ENCODE measurements at places on chromosomes 7 and 10.

DNA sequence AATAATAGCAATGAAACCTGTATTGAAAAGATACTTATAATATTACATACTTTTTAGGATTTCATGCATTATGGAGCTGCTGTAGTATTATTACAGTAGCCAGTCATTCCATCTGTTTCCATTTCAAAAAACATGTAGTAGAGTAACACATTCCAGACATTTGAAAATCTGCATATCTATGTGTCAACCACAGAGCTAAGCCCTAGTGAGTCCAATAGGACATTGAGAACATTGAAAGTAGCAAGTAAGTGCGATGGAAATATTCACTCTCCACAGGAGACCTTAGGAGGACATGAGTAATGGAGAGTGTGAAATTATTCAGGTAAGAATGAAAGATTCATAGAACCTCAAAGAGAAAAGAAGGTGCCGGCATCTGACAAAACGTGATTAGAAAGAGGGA lies 15.3 kb downstream of the NSMCE4A start:
- DNase-seq, result no peak

GRCh38 chr10:88477343-88478085 lies 105.6 kb downstream of the RNLS start:
- DNase-seq, result peak; percentile 20

GRCh38 chr10:4355350-4355749 lies 470.7 kb upstream of the AKR1E2 start:
- DNase-seq, result no peak

DNA sequence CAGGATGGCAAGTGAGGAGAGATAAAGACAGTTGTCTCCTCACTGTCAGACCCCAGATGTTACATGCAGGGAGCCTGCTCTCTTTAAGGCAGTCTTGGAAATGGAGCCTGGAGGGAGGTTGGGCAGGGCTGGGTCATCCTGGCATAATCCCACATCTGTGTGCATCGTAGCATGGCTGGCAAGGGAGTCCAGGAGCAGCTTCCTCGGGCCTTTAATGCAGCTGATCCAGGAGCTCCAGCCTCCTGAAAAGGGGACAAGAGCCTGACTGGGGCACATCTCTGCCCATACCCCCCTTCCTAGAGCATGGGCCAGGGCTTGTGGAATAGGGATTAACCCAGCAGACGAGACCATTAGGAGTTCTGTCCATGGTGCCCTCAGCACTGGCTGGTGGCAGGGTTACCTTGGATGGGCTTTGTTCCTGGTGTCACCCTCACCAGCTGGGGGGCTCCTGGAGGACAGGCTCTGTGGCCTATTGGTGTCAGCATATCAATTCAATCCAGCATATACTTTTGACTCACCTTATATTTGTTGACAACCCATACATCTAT lies 34.9 kb downstream of the TBATA start:
- no peak for DNase-seq

DNA sequence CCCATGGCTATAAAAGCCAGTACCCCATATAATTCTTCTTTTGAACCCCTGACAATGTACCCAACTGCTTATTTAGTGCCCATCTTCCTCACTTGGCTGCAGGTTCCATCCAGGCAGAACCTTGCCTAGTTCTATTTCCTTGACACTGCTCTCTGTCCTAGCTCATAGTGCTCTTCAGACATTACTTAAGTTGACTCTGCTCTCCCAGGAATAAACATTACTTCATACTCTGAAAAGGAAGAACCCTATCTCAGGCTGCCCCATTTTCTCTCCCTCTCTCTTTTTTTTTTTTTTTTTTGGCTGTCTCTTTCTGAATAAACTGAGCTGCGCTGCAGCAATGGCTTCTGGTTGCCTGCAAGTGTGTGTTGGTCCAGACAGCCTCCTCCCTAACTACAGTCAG lies 21.0 kb downstream of the ACTA2 start:
- DNase-seq, result no peak

DNA sequence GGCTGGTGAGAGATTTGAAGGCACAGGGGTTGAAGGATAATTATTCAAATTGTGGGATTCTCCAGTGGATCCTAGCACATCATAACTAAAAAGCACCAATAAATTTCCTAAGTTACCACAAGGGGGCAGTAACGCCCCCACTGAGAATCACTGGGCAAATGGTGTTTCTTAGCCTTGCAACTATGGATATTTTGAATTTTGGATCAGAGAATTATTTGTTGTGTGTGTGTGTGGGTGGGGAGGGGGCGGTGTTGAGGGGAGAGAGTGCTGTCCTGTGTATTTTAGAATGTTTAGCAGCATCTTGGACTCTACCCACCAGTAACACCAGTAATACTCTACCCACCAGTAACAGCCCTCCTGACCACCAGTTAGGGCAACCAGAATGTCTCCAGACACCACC lies 63.3 kb upstream of the PRKG1 start:
- DNase-seq, result no peak

GRCh38 chr10:20879136-20879535 lies 18.0 kb downstream of the NEBL start:
- no peak for DNase-seq

- DNase-seq, result no peak
Measured at GRCh38 chr7:53101026-53101425, 65.6 kb downstream of the POM121L12 start.

DNA sequence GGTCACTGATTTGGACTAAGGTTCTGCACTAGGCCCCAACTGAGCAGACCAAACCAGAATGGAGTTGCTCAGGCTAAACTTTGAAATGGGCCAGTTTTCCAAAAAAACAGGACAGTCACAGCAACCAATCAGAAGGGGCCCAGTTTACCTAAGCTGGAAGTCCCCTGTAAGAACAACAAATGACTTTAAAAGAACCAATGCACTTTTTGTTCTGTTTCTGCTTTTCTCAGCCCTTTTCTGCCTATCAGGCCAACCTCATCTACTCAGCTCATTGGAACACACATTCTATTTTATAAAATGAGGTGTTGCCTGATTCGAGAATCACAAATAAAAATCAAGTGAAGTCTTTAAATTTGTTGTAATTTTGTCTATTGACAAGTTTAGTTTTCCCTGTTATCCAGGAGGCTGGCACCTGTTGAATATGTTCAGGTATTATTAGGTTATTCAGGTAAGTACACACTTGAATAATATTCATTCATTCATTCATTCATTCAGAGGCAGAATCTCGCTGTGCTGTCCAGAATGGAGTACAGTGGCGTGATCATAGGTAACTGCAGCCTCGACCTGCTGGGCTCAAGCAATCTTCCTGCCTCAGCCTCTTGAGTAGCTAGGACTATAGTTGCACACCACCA lies 168.7 kb downstream of the TAX1BP1 start:
- DNase-seq, result no peak

DNA sequence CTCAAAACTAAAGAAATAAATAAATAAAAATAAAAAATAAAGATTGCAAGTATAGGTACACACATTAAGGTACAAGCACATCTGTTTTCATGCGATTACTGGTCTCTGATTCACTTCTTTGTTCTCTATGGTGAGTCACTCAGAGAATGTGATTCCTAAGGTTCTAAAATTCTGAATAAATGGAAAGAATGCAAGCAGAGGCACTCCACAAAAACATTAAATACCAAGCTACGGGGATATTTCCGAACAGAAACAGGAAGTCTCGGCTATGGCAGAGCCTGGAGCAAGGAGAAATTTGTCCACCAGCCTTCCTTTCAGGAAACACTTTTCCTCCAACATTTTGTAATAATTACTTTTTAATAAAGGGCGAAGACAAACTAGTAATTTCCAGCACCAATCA lies 1.4 kb downstream of the VOPP1 start:
- DNase-seq, result peak; percentile 58

DNA sequence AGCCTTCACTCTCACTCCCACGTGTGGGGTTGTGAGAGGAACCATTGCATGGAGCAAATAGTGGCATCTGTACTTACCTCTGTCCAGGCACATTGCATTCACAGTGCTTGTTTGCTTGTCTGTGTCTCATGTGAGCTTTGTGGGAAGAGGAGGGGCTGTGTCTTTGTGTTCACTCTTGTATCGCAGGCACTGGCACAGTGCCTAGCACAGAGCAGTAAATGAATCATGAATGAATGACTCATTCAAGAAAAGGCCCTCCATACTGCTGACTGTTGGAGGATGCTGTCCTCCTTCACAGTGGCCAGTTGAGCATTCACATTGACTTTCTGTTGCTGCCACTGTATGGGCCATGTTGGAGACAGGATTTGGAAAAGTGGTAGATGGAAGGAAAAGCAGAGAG lies 125.3 kb downstream of the SORCS3 start:
- no peak for DNase-seq

- DNase-seq, result no peak
Measured at GRCh38 chr7:4073750-4074149, 608.3 kb upstream of the FOXK1 start.

DNA sequence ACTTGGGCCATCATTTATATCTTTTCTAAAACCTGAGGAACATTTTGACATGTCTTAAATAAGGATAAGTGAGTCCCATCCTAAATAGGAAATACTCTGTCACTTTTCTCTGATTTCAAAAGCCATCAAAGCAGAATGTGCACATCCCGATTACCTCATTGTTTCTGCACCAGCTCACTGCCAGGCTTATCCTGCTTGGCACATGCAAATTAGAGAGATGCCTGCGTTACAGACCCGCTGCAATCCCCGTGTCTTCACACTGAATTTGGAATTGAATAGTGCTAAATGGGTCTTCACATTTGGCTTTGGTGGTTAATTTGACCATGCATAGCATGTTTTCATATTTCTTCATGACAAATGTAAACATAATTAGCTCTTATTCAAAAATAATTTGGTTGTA lies 279.5 kb downstream of the WDR37 start:
- no peak for DNase-seq

- no peak for DNase-seq
Measured at GRCh38 chr7:45145881-45146280, 11.7 kb upstream of the RAMP3 start.

GRCh38 chr10:61592581-61592980 lies 70.1 kb upstream of the CABCOCO1 start:
- no peak for DNase-seq

DNA sequence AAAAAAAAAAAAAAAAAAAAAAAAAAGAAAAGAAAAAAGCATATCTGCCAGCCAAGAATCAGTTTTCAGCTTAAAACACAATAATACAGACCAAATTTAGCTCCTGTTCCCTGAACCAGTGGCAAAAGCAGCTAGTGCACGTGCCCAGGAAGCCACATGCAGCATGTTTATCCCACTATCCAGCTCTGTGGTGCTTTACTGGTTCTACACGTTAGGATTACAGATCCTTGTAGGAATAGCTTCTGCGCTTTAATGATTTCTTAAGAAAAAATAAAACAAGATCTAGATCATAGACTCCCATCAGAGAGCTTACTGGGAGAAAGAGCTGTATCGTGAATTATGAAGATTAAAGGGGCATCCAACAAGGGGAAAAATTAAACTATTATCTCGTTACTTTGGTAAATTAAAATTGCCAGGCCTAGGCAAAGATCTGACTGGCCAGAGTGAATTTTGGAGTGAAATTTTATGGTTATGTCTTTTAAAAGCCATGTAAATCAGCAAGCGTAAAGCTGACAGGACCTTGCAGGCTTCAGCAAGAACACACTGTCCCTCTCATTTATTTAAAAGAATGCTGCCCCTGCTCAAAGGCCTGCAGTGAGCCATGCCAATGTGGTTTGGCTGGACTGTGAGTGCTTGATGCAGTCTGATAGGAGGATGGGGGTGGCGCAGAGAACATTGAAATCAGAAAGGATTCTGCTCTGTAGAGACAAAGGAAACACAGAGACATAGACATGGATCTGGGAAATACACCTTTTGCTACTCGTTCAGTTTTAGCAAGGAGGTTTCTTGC lies 177.3 kb upstream of the PHYHIPL start:
- peak; percentile 10 for DNase-seq

DNA sequence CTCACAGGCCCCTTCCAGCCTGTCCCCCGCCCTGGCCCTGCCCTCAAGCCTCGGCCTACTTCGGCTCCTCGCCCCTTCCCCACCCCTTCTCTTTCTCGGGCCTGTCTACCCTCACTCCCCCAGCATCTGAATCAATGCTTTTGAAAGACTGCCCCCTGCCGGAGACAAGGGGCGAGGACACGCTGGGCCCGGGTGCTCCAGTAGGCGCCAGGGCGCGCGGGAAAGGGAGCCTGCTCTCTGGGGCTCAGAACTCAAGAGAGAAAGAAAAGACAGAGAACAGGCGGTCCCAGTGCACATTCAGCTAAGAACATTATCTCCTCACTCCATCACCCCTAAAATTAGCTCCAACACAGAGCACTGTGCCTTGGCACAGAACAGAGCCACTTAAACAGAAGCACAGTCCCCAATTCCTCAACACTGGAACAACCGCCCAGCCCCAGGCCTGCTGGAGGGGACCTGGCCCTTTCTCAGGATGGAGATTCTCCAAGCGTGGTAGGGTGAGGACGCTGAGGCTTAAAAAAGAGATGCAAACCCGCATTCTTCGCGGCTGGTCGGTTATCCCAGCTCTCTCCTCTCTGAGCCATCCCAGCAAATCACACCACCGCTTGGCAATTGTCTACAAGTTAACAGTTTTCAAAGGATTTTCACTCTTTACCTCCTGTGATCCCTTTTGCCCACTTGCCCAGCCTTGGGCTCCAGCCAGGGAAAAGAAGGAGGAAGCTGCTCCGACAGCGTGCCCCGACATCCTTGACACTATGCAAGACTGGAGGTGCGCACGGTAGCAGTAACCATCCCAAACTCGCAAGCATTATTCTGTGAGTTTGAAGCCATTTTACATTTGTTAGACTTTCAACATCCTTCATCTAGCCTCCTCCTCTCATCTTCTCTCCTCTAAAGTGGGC lies 2.1 kb downstream of the GIGYF1 start:
- no peak for DNase-seq

- DNase-seq, result no peak
Measured at GRCh38 chr10:35203745-35204144, 77.1 kb downstream of the CREM start.

DNA sequence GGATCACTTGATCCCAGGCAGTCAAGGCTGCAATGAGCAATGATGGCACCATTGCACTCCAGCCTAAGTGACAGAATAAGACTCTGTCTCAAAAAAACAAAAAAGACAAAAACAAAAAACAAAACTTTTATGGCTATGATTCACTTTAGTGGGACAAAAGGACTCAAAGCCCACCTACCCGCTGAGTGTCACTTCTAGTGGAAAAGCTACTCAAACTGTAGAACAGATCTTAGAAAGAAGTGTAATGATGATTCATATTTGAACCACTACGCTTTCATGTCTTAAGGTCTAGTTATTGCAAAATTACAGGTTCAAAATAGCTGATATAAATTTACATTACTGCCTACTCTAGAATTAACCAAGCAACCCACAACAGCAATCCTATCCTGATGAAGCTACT lies 47.1 kb upstream of the OTUD1 start:
- no peak for DNase-seq

GRCh38 chr10:45544191-45544590 lies 128.4 kb downstream of the ZFAND4 start:
- no peak for DNase-seq

DNA sequence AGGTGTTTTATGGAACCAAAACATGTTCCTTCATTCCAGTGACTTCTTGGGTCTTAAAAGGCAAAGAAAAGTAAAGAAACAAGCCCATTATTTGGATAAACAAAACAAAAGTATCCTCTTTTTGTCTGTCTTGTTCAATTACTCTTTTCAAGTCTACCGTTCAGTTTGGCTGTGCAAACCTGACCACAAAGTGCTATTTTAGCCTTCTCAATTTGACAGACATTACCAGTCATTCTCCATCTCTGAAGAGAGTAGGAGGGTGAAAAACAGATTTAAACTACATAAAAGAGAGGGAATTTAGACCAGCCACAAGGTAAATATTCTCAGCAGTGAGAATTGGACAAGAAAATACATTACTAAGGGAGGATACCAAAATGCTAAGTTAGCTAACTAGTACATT lies 145.2 kb downstream of the GRM3 start:
- no peak for DNase-seq
